ENCODE measurements at places on chromosomes 2 and 18.
A peak's percentile ranks its signal among the peaks of the same experiment; 100 is the strongest.

- no peak for DNase-seq
Measured at GRCh38 chr18:43265465-43265864, 11.8 kb downstream of the SYT4 start.

DNA sequence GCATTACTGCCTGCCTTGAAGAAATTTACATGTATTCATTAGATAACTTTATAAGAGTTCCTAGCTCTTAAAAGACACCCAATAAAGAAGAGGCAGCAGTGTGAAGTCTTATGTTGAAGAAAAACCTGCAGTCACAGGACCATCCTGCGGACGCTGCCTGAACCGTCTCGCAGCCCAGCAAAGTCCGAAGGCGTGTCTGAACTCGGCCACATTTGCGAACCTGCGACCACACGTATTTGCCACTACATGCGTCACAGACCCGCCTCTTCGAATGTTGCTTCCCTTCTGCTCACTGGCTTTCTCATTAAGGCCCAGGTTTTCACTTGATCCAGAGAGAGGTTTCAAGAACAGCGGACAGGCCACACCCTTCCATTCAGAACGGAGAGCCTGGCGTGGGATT is 41.2 kb downstream of the CNGA3 start:
- DNase-seq = no peak

GRCh38 chr2:54042341-54042740 is 71.5 kb upstream of the PSME4 start:
- no peak for DNase-seq

GRCh38 chr18:58247363-58247834 is 203.4 kb downstream of the NEDD4L start:
- DNase-seq = no peak

DNA sequence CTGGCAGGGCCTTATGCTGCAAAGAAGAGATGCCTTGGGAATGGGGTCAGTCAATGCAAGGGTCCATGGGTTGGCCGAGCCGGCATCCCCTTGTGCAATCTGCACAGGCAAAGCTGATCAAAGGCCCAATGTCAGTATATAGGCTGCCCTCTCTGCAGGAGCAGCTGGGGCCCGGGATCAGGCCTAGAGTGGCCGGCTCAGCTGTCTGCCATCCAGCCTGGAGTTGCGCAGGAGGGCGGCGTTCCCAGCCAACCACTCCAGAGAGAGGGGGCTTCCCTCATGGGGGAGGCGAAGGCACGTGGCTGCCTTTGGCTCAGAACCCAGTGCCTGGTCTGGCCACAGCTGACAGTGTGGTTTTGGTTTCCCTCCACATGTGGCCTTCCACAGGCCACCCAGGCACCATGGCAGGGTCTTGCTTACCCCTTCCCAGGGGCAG is 3.9 kb downstream of the INPP5D start:
- DNase-seq = no peak

- DNase-seq = no peak
Measured at GRCh38 chr2:71224935-71225334, 2.0 kb downstream of the PAIP2B start.

DNA sequence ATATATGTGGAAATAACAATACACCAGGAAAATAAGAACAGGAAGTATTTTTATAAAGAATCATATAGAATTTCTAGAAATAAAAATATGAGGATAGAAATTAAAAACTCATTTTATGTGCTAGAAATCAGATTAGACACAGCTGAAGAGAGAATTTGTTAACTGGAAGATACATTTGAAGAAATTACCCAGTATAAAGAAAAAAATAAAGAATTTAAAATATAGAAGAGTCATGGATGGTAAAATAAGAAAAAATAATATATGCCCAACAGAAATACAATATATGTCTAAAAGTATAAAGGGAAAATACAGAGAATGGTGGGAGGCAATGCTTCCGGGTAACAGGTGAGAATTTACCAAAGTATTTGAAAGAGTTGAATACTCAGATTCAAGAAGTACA is 539.9 kb downstream of the NR4A2 start:
- DNase-seq = no peak

- DNase-seq = no peak
Measured at GRCh38 chr2:39537150-39537549, 100.1 kb upstream of the MAP4K3 start.

DNA sequence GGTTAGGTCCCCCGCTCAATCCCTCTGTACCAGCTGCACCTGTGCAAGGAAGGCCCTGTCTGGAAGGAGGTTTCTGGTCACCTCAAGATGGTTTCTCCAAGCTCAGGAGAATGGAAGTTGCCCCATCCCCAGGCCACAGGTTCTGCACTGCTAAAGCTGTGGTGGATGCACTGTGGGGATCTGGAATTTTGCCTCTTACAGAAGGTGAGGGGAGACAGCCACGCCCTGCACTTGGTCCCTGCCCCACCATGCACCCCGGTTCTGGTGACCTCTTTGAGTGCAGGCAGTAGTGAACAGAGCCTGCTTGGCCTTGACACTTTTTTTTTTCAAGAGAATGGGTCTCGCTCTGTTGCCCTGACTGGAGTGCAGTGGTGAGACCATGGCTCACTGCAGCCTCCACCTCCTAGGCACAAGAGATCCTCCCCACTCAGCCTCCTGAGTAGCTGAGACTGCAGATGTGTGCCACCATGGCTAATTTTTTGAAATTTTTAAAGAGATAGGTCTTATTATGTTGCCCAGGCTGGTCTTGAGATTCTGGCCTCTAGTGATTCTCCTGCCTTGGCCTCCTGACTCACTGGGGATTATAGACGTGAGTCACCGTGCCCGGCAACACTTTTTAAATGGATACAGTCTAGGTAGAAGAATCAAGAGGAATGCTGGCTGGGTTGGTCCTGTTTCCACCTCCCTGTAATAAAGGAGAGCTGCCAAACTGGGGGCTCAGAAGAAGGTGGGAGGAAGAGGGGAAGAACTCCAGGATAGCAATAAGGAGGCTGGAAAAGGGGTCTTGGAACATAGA is 5.8 kb upstream of the NT5DC4 start:
- DNase-seq = no peak

GRCh38 chr2:168889635-168890005 is 610 bp downstream of the SPC25 start:
- no peak for DNase-seq

DNA sequence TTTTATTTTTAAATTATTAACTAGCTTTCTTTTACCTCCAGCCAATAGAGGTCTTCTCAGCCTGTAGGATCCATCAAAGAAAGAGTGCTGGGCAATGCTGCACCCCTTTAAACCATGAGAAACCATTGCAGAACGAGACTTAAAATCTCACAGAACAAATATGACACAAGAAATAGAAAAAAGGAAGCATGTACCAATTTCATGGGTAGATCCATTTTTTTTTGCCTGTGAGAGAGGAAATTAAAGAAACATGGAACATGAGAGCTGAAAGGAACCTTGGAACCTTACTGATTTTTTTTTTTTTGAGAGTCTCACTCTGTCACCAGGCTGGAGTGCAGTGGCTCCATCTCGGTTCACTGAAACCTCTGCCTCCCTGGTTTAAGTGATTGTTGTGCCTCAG is 14.0 kb downstream of the HRH4 start:
- DNase-seq = no peak

GRCh38 chr2:71796174-71796593 is 342.8 kb downstream of the DYSF start:
- no peak for DNase-seq

- peak; percentile 94 for DNase-seq
Measured at GRCh38 chr2:196987649-196988364, 61.3 kb upstream of the PGAP1 start.

- DNase-seq = no peak
Measured at GRCh38 chr18:10207682-10208345, 246.6 kb upstream of the APCDD1 start.

- no peak for DNase-seq
Measured at GRCh38 chr2:45258311-45258710, 249.1 kb upstream of the SIX2 start.

DNA sequence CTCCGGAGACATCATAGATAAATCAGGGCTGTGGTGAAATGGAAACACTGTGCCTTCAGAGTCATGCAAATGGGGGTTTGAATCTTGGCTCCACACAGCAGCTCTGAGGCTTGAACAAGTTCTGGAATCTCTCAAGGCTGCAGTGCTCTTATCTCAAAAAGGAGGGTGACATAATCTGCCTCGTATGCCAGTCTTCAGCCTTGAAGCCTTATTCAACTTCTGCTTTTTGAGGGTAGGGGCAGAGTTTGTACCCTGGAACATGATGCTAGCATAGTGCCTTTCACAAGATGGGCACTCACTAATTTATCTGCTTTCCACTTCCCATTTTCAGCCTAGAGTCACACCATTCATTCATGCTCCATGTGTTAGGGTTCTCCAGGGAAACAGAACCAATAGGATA is 42.3 kb downstream of the GATA6 start:
- no peak for DNase-seq

- peak; percentile 94 for DNase-seq
Measured at GRCh38 chr2:102258386-102259074, 52.8 kb upstream of the IL1RL1 start.

DNA sequence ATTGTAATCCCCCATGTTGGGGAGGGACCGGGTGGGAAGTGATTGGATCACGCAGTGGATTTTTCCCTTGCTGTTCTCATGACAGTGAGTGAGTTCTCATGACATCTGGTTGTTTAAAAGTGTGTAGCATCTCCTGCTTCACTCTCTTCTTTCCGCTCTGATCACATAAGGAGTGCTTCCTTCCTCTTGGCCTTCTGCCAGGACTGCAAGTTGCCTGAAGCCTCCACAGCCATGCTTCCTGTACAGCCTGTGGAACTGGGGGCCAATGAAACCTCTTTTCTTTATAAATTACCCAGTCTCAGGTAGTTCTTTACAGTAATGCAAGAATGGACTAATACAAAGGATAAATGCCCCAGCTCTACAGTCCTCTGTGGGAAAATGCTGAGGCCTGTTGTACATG is 437.5 kb upstream of the NXPH2 start:
- no peak for DNase-seq

DNA sequence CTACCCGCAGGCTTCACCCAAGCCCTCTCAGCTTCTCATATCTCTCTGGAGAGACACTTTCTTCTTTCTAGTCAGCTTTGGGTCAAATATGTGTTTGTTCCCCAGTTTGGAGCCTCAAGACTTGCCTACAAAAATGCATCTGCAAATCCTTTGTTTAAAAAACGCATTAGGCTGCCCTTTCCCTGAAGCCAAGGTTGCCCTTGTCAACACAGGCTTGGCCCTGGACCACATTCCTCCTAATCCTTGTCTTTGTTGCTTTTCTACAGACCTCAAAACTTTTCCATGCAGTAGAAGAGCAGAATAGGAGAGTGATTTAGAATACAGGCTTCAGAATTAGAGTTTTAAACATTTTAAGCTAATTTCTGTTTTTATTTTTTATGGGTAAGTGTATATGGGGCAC is 307.8 kb downstream of the NAPG start:
- no peak for DNase-seq

DNA sequence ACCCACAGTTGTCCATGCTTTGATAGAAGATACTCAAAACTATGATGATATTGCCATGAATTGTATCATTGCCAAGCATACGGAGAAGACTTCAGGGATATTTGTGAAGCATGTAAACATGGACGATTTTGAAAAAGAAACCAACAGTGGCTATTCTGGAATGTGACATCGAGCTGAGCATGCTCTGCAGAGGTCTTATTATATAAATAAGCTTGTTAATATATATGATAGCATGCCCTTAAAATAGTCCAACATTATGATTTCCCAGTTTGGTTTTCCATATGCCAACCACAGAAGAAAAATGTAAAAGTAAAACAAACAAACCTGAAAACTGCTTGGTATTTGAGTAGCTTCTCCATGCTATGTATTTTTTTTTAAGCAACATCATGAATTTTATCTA is 159.1 kb downstream of the LNPK start:
- no peak for DNase-seq

GRCh38 chr2:138601458-138602165 is 100.0 kb downstream of the SPOPL start:
- no peak for DNase-seq

DNA sequence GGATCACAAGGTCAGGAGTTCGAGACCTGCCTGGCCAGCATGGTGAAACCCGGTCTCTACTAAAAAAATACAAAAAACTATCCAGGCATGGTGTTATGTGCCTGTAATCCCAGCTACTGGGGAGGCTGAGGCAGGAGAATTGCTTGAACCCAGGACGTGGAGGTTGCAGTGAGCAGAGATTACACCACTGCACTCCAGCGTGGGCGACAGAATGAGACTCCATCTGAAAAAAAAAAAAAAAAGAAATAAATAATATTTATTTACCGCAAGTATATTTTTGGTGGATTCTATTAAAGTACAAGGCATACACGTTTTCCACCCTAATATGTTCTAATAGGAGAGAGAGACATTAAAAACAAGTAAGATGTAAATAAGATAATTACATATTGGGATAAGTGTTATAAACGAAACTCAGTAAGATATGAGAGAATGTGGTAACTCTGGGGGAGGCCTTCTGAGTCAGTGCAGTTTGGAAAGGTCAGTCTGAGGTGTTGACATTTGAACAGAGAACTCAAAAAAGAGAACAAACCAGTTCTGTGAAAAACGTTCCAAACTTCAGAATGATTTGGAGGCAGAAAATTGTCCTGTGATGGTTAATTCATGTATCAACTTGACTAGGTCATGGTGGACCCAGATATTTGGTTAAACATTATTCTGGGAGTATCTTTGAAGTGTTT is 8.8 kb upstream of the POLI start:
- DNase-seq = no peak

- no peak for DNase-seq
Measured at GRCh38 chr18:62998443-62998842, 283.1 kb downstream of the PHLPP1 start.

GRCh38 chr2:220394433-220394832 is 767.0 kb downstream of the SLC4A3 start:
- DNase-seq = peak; percentile 8

GRCh38 chr18:54129448-54130067 is 94.9 kb downstream of the MBD2 start:
- DNase-seq = no peak

DNA sequence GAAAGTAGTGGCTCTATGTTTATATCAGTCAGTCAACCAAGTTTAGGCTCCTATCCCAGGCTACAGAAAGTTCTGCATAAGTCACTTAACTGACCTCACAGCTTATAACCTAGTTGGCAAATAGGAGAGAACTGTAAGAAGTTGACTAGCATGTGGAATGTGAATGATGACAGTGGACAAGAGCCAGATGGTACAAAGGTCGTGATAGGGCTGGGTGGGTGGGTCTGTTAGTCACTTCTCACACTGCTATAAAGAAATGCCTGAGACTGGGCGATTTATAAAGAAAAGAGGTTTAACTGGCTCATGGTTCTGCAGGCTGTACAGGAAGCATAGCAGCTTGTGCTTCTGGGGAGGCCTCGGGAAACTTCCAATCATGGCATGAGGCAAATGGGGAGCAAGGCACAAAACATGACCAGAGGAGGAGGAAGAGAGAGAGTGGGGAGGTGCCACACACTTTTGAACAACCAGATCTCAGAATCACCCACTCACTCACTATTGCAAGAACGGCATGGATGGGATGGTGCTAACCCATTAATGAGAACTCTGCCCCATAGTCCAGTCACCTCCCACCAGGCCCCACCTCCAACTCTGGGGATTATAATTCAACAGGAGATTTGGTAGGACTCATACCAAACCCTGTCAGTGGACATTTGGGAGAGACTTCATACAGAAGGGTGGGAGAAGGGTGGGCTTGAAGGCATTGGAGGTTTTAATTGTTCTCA is 68.8 kb downstream of the LTBP1 start:
- DNase-seq = no peak

Data from non-pigmented ciliary epithelial cell (primary cell).